AML-193 (cell line): ENCODE measurements at places on chromosomes 13 and 19.
A peak's percentile ranks its signal among the peaks of the same experiment; 100 is the strongest.

DNA sequence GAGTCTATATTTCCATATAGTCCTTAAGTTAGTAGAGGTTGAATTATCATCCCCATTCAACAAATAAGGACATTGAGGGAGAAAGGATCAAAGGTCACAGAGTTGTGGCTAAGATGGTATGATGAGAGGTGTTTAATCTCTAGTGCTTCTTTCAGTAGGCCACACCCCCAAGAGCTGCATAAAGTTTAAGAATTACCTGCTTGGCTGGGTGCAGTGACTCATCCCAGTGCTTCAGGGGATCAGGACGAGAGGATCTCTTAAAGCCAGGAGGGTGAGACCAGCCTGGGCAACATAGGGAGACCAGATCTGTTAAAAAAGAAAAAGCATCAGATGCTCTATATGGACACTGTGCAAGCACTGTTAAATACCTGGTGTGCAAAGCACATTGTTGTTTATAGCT, 560.0 kb upstream of the KLHL1 start:
- no peak for DNase-seq

DNA sequence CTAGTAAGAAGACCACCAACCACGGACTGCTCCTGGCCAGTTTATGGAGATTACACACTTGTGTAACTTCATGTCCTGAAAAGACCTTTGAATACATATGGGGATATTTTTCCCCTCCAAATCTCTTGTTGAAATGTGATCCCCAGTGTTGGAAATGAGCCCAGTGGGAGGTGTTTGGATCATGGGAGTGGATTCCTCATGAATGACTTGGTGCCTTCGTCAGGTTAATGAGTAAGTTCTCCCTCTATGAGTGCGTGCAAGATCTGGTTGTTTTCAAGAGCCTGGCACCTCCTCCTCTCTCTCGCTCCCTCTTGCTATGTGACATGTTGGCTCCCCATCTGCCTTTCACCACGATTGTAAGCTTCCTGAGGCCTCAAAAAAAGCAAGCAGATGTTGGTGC, 769.0 kb upstream of the SLITRK1 start:
- no peak for DNase-seq

- no peak for DNase-seq
Measured at GRCh38 chr19:45098521-45099466, 5.8 kb downstream of the PPP1R37 start.

DNA sequence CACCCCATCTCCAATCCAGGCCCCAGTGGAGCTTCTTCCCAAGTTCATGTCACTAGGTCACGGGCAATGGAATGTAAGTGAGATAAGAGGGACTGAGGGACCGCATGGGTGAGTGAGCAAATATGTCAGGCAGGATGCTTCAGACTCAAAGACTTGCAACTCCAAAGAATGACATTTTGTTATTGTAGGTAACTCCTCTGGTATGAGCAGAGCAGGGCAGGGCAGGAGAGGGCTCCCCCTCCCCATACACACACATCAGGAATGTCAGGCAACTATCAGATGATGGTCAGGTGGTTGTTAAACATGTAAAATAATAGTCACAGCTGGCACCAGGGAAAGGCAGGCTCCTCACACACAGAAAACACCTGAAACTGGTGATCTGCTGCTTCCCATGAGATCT, 10.6 kb downstream of the ERVV-2 start:
- no peak for DNase-seq

DNA sequence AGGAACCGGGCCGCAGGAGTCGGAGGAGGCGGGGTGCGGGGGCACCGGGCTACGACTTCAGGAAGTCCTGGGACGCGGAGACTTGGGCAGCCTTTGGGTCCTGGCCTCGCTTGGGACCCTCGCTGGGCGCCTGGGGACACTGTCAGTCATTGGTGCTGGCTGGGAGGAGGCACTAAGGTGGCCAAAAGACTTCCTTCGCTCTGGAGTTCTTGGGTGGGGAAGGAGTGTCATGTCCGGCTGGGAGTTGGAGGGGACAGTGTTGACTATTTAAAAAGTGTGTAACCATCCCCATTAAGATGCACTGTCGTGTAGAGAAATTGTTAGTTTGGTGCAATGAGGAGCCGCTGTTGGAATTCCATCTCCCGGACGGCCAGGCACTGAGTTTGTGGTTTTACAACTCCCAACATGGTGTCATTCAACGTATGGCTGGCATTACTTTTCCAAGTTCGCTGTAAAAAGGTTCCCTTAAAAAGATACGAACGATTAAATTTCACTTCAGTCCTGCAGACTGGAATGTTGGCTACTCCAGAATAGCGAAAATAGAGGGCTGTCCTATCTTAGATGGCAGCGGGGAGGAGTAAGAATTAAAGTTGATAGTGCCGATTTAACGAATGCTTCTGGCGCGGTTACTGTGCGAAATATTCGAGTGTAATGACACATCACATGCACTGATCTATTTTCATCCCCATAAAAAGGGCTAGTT, 776 bp downstream of the DNAJC3 start:
- DNase-seq = peak; percentile 27

DNA sequence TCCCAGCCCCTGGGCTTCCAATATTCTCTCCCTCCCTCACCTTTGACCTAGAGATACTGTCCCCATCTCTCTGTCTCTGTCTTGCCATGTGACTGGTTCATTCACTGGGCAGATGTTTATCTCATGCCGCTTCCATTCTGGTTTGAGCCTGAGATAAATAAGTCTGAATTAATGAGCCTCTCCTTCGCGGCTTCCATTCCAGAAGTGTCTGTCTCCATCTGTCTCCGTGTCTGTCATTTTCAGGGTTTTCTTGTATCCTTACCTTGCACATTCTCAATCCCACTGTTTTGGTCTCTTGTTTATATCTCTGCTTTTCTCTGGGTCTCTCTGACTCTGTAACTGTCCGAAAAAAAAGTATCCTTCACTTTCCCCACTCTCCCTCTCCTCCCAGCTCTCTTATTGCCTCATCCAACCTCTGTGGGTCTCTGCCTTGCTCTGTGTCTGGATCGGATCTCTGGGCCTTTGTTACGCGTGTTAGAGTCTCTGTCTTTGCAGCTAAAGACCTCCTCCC, 4.3 kb downstream of the SPHK2 start:
- DNase-seq = no peak

DNA sequence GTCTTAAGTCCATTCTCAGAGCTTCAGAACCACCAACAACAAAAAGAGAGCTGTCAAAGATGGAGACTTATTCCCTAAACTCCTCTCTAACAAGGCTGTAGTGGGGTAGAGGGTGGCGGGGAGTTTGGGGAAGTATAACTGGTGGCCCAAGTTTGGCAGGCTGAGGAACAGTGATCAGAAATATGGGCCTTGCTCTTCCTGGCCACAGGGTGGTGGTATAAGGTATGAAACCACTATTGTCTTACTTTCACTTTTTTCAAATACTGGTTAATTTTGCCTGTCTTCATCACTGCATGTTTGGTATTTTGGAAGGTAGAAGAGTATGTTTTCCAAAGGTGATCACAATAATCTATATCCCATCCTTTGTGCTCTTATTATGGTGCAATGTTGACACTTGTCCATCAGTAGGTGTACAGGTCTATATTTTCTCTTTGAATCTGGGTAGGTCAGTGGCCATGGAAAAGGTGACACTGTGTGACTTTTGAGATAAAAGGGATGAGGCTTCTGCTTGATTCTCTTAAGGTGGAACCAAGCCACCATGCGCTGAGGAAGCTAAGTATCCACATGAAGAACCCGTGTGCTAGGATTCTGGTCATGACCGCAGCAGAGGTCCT, 23.2 kb upstream of the GPC5 start:
- DNase-seq = peak; percentile 68

DNA sequence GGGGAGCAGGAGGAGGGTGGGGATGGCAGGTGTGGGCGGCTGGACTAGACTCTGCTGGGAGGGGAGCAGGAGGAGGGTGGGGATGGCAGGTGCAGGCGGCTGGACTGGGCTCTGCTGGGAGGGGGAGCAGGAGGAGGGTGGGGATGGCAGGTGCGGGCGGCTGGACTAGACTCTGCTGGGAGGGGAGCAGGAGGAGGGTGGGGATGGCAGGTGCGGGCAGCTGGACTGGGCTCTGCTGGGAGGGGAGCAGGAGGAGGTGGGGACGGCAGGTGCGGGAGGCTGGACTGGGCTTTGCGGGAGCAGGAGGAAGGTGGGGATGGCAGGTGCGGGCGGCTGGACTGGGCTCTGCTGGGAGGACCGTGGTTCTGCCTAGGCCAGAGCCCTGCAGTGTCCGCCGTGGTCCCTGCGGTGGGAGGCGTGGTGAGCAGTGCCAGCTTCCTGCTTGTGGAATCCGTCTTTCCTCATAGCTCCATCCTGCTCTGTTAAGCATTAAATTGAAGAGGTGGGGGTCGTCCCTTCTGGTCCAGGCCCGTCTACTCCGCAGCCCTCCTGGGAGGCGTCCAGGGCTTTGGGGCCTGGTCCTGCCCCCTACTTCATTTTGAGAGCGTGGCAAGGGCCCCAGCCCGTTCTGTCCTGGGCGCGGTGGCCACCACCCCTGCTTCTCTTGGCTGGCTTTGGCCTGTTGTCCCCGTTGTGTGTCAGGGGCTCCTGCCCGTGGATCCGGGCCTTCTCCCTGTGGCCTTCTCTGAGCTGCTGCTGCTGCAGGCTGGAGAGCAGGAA, 4.7 kb downstream of the SPPL2B start:
- no peak for DNase-seq

GRCh38 chr19:47374876-47375693, 26.0 kb downstream of the DHX34 start:
- DNase-seq = no peak

DNA sequence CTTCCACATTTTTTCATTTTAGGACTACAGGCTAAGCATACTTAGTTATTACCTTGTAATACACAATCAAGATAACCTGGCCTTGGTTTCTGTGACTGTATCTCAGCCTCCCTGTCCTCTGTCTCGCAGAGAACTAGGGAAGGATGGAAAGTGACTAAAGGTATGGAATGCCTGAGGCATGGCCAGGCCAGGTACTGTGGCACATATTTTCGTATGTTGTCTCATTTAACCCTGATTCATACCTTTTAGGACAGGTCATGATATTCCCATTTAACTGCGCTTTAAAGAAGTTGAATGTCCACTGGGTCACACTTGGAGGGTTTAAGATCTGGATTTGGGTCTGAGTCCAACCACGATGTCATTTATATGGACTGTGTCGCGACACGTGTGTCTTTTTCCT, 322.6 kb downstream of the SHISA2 start:
- DNase-seq = no peak

DNA sequence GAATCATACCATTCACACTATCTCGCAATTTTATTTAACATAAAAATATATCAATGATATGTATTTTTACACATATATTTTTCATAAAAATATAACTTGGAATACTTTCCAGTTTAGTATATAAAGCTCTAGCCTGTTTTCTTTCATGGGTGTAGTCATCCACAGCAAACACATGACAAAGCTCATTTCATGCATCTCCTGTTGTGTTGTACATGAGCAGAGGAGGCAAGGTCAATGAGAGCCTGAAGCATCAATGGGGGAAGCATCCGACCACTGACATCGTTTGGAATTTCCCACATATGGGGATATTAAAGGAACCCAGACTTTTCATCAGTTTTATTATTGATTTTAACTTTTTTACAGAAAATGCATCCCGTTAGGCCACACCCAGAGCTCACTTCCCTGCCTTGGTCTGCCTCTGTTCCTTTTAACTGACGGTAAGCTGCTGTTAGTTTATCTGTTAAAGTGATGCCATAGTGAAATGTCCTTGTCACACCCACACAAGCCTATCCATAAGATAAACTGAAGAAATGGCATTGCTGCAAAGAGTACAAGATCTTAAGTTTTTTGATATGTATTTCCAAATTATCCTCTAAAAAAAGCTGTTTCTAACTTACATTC, 44.0 kb downstream of the MIPEP start:
- no peak for DNase-seq

DNA sequence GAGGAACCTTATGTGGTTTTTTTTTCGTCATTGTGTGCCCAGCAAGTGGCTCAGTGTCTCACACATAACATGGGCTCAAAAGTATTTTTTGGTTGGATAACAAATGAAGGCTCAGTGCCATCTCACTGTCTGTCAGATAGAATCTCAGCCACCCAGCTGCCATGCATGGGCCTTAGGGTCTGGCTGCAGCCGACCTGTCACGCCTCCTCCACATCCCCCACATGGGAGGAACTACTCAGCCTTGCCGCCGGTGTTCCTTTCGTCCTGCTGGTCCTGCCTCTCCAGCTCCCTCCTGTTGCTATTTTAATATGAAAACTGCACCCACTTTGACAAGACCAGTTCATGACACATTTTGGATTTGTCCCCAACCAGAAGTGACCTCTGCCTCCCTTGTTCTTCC, 121.2 kb downstream of the SHISA2 start:
- no peak for DNase-seq

DNA sequence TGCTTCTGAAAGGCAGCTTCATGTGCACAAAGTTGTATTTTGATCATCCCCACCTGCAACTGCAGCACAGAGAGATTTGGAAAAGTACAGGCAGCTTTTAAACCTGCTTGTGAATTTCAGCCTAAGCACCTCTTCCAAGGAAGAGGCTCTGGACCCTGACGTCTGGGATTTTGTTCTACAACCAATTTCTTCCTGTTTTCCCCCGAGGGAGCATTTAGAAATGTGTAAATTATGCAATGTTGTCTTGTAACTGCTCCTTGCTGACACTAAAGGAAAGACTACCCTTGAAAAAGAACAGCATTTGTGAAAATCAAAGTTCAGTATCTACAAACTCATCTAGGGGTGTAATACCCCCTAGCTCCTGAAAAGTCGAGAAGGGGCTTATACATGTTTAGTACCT, 15.4 kb downstream of the MED26 start:
- peak; percentile 14 for DNase-seq

DNA sequence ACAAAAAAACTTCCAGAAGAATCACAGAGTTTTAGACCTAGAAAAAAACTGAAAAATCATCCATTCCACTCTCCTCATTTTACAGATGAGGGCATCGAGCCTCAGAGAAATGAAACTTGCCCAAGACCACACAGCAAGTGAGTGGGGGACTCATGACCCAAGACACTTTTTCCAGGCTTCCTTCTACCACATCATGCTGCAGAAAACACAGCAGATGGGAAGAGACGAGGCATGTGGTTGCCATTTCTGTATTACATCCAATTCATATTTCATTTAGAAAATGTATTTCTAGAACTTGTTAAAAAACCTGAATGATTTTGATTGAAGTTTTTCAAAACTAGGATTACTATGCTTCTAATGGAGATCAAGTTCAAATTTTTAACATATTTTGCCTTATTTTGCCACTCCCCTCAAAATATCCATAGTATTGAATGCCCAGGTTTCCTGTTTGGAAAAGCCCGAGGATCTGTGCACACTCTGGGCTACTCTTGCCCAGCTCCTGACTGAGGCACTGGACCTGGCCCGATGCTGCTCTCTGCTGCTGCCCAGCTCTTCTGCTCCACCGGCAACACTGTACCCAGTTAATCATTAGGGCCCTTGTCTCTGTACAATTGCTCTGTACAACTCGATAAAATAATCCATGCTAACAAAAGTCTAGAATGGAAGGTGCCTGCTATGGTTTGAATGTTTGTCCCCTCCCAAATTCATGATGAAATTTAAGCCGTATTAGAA, 157.4 kb downstream of the EFNB2 start:
- no peak for DNase-seq

- DNase-seq = no peak
Measured at GRCh38 chr19:40594255-40594654, 6.9 kb upstream of the LTBP4 start.

- DNase-seq = no peak
Measured at GRCh38 chr19:30222428-30222873, 149.7 kb upstream of the ZNF536 start.

GRCh38 chr19:1206150-1206863, 729 bp downstream of the STK11 start:
- no peak for DNase-seq
